ENCODE measurements at places on chromosomes 11 and 22.

DNA sequence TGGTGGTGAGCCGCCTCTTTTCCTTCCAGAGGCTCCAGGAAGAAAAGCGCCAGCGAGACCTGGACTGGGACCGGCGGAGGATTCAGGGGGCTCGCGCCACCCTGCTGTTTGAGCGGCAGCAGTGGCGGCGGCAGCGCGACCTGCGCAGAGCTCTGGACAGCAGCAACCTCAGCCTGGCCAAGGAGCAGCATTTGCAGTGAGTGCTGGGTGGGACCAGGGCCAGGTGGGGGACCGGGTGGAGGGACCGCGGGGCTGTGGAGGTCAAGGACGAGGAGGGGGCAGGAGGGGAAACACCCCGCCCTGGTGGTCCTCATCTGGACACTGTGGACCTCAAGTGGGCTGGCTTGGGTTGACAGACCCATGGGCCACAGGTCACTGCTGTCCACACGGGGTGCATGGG lies 17.4 kb downstream of the RIBC2 start:
- no peak for DNase-seq

GRCh38 chr11:63622323-63622722 lies 8.1 kb upstream of the PLAAT3 start:
- DNase-seq, result peak; percentile 67

- DNase-seq, result no peak
Measured at GRCh38 chr11:98725471-98725870, 295.3 kb upstream of the CNTN5 start.

GRCh38 chr11:128208329-128209137 lies 378.8 kb downstream of the ETS1 start:
- peak; percentile 83 for DNase-seq

DNA sequence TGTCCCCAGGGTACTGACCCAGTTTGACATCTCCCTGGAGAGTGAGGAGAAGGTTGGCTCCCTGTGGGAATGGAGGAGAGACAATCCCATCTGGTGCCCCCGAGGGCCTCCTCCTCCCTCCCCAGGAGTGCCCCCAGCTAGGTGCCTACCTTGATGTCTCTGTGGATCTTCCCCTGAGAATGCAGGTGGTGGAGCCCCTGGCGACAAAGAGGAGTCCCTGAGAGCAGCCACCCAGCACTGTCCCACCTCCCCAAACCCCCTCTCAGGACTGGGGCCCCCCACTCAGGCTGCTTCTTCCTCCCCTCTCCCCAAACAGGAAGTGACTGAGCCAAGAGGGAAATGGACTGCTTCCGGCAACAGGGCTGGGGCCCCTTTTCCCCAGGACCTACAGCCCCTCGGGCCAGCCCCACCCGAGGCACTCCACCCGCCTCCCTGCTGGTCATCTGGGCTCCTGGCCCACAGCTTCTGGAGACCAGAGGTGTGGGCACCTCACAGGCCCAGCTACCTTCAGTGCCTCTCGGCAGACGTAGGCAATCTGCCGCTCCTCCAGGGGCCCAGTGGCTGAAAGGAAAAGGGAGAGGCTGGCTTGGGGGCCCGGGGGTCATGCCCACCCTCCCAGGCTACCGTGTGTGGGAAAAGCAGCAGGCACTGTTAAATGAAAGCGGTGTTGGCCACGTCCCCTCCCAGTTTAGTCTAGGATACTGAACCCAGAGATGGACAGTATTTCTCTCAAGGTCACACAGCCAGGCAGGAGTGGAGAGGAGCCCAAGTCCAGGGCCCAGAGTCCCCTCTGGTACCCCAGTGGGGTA lies 1.2 kb downstream of the MAP4K2 start:
- no peak for DNase-seq
